ENCODE measurements at places on chromosomes 2 and 18.

- no peak for DNase-seq
Measured at GRCh38 chr2:180690611-180691010, 289.8 kb upstream of the UBE2E3 start.

DNA sequence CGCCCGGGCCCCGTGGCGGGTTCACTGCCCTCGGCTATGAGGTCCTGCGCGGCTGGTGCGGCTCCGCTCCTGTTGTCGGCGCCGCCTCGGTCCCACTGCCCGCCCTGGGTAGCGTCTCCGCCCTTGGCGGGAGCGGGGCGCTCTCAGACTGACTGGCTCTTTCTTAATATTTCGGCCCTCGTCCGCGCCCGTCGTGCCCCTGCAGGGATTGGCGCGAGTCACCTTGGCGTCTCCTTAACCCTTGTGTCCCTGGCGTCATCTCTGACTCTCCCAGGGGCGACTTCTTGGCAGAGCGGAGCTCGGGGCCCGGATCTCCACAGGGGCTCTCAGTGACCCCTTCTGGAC is 1.3 kb downstream of the PTMA start:
- no peak for DNase-seq

DNA sequence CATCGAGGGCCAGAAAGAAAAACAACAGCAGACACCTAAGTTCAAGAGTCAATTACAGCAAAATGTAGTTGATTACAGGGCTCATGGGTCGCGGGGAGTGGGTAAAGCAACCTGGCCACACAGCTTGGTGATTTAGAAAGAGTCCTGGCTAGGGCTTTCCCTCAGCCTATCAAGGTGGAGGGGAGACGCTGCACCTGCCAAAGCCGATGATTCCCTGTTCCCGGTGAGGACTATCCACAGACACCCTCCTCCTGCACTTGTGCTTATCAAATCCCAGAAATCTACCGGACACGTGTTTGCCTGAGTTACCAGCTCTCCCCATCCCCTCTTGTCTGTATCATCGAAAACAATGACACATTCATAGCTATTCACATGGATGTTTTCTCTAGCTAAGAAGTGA is 7.0 kb upstream of the SOX11 start:
- no peak for DNase-seq

DNA sequence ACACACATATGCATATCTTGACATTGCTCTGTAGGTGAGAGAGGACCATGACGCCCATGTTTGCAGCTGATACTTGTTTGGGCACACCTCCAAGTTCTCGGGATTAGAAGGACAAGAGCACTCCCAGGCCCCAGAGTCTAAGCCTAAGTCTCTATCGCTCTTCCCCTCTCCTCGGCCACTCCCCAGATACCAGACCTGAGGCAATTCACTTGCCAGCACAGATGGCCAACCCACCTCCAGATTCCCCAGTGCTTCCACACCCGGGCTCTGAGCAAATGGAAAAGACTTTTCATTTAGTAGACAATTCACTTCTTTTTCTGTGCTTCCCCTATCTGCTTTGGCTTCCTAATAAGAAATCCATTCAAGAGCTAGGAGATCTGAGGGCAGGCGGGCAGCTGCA is 32.9 kb downstream of the EHD3 start:
- no peak for DNase-seq

- DNase-seq = no peak
Measured at GRCh38 chr2:135839713-135840112, 2.7 kb upstream of the LCT start.

- no peak for DNase-seq
Measured at GRCh38 chr2:111029181-111029927, 91.4 kb upstream of the BCL2L11 start.

- no peak for DNase-seq
Measured at GRCh38 chr18:79910563-79911343, 40.7 kb downstream of the SLC66A2 start.

GRCh38 chr18:30248056-30248455 is 794.5 kb downstream of the DSC3 start:
- no peak for DNase-seq

DNA sequence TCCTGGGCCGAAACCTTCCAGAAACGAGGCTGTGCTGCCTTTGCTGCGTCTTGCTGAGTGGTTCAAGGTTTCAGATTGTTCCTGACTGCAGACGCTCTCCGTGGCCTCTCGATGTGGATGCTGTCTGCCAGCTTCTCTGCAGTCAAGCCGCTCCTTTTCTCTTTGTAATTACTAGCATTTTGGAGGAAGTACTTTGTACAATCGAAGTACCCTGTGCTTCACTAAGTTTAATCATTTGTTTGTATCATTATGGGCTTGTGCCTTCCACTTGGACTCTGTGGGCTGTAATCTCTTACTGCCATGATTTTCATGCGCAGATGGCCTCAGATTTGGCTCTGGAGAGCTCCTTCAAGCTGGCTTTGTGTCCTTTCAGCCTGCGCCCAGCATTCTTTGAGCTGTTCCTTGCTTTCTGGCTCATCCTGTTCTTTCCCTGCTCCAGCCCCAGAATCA is 49.3 kb downstream of the TRAF3IP1 start:
- DNase-seq = no peak

GRCh38 chr2:64825831-64826491 is 163.2 kb upstream of the SLC1A4 start:
- DNase-seq = no peak

DNA sequence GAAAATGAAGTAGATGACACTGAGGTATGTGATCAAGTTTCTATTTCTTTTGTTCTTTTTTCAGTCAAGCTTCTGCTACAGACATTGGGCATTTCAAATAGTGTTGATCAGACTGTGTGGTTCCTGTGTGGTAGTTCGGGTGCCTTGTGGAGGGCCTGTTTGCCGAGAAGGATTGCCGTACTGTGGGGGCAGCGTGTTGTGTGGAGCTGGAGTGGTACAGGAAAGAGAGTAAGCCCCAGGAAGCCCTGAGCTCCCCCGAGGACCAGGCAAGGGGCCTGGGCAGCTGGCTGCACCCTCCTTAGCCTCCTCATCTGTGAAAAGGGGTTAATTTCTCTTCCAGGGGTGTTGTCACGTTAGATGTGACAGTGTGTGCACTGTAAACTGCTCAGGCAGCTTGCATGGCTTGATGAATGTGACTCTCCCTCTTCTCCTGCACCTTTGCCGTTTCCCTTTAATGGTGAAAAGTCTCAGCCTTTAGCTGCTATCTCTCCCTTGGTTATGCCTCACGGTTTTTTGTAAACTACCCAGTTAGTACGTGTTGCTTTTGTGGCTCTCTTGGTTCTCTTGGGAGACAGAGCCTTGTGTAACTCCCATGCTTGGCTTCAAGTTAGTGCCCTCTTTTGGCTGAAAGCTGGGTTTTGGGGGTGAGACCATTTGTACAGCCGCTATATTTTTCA is 19.5 kb downstream of the C2orf74 start:
- no peak for DNase-seq

DNA sequence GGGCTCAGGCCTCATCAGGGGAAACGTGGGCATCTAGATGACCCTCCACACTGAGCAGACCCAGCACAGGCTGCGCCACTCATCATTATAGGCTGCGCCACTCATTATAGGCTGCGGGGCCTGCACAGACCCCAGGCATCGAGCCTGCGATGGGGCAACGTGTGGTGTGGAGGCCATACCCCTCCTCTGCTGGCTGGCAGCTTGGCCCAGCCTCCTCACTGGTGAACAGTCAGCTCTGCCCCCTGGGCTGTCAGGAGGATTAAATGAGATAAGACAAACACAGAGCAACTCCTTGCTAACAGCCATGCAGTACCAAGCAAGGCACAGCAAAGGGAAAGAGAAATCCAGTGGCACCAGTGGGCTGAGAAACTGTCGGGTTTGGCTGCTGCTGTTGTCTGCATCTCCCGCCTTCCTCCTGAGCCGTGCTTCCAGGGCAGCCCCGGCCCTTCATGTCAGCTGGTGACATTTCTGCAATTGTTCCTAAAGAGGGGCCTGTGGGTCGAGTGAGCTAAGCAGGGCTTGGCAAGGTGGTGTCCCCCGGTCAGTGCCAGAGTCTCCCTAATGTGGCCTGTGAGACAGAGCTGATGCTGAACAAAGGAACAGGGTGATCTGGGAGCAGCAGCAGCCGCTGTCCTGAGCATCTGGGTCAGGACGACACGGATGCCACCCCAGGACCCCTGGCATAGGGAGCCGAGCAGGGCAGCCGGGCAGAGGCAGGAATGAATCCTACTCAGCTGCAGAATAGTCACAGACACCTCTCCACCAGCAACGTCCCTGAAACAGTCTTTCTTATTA is 48.7 kb downstream of the RRM2 start:
- DNase-seq = no peak

- DNase-seq = no peak
Measured at GRCh38 chr2:144270951-144271350, 249.0 kb downstream of the ZEB2 start.

- no peak for DNase-seq
Measured at GRCh38 chr2:9240745-9241144, 34.1 kb downstream of the ASAP2 start.

All from D721Med (cell line).